Stimulated activated CD4-positive, alpha-beta T cell treated with anti-CD3 and anti-CD28 coated beads, Interleukin-1b, Interleukin-23, amount 100 ng/mL, for 1 hour (primary cell): ENCODE measurements at places on chromosomes 12 and 14.

- DNase-seq, result no peak
Measured at GRCh38 chr14:22551605-22551997, 37.4 kb downstream of the DAD1 start.

DNA sequence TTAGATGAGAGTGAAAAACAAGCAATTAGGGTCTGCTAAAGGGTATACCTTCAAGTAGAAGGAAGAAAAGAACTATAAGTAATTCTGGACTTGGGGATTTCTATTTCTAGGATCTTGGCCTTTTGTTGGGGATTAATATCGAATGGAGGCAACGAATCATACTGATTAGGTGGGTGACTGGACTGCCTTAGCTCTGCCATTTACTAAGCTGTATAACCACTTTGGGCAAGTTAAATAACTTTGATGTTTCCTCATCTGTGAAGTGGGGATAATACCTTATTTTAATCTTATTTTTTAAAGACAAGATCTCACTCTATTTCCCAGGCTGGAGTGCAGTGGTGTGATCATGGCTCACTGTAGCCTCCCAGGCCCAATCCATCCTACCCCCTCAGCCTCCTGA is 6.6 kb downstream of the IKBIP start:
- DNase-seq, result no peak

DNA sequence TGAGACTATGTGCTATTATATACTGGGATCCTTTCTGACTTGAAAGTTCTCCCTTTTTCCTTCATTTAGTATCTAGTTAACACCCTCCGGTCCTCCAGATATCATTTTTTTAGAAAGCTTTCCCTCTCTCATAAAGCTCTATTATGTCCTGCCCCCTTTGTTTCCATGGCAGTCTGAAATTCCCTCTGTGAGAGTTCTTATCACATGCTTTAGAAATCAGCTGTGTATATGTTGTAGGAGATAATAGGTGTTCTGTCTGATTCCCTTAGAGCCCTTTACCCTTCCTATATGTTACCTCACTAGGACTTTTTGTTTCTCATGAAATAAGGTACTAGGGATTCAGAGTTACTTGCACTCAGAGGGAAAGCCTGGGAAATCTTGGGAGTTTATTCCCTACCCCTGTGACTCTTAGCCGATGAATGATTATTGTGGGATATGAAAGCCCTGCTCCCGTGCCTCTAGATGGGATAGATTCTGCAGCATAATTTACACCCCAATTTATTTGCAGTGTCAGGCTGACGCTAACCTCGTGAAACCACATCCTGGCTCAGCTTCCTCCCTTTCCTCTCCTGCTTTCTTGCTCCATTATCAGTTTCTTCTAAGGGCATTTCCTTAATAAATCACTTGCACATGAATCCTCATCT is 448.4 kb downstream of the MDGA2 start:
- no peak for DNase-seq

DNA sequence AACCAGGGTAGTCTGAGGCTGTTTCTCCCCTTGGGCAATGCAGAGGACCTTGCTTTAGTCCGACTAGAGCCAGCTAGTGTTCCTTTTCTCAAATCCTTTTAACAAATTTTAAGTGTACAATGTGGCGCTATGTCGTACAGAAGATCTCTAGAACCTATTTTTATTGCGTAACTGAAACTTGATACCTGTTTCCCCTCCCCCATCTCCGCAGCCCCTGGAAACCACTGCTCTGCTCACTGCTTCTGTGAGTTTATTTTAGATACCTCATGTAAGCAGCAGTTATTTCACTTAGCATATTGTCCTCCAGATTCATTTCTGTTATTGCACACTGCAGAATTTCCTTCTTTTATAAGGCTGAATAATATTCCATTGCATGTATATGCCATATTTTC is 1092.3 kb downstream of the AACS start:
- DNase-seq, result no peak

- DNase-seq, result no peak
Measured at GRCh38 chr12:131943389-131943788, 6.4 kb upstream of the EP400 start.

DNA sequence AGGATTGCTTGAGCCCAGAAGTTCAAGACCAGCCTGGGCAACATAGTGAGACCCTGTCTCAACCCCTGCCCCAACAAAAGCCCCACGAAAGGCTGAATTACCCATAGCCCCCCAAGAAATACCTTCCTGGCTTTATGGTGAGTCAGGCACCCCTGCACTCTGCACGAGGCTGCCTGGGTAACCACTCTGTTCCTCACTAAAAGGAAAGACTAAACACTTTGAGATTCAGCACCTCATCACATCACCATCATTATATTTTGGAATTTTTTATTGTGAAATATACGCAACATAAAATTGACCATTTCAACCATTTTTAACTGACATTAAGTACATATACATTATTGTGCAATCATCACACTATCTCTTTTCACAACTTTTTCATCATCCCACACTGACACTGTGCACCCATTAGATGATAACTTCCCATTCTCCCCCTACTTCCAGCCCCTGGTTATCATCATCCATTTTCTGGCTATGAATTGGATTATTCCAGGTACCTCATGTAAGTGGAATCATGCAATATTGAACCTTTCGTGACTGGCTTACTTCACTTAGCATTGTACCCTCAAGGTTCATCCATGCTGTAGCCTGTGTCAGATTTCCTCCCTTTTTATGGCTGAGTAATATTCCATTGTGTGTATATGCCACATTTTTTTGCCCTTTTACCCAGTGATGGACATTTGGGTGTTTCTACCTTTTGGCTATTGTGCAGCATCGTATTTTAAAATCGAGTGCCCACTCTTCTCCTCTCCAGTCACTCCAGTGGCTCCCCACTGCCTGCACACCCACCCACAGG is 51.5 kb downstream of the TSPAN9 start:
- no peak for DNase-seq

- DNase-seq, result no peak
Measured at GRCh38 chr14:105880616-105881015, 354.2 kb downstream of the TMEM121 start.

- DNase-seq, result no peak
Measured at GRCh38 chr14:104373055-104373854, 206.3 kb upstream of the C14orf180 start.

DNA sequence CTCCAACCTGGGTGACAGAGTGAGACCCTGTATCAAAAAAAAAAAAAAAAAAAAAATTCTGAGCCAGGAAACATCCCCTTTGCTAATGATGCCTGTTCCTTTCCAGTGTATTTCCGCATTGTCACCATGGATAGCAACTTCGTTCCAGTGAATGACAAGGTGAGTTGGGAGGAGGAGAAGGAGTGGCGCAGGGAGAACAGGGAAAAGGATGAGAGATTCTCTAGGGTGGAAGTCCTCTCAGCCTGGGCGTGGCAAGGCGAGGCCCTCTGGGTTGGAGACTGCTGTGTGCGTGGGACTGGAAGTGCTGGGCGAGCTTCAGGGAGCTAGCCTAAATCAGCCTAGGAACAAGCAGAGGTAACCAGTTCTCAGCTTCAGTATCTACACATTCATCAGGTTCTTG is 7.2 kb downstream of the A2ML1 start:
- DNase-seq, result no peak

DNA sequence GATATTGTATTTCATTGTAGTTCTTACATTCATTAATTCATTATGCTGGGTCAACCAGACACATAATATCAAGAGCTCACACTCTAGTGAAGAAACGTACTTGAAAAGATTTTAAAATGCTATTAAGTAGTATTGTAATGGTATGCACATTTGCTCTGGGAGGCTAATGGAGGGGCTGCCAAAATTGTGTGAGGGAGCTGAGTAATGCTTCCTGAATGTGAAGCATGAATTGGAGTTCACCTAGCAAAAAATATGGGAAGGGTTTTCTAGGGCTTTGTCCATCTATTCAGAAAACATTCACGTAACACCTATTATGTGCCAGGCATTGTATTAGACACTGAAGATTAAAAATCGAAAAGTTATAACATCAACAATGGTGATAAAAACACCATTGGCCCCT is 403.8 kb upstream of the PDE3A start:
- no peak for DNase-seq

- no peak for DNase-seq
Measured at GRCh38 chr12:93783832-93784231, 106.7 kb downstream of the CRADD start.

DNA sequence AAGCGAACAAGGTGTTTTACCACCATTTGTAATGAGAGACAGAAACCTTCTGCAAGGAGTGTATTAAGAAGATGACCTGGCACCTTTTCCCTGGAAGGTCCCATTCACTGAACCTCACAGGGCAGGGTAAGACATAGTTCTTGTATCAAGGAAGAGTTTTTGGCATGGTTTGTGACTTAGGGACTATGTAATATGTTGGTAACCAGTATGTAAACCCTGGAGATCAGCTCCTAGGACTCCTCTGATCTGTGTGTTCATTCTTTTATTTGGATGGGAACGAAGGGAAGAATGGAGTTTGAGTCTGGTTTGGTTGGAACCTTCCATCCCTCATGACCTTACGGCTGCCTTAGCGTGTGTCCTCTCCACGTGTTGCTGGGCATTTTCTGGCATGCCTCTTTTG is 175.4 kb downstream of the CAND1 start:
- DNase-seq, result no peak

- DNase-seq, result no peak
Measured at GRCh38 chr14:45727133-45727532, 474.1 kb upstream of the MIS18BP1 start.

- DNase-seq, result no peak
Measured at GRCh38 chr12:42468921-42469320, 120.6 kb downstream of the PRICKLE1 start.

DNA sequence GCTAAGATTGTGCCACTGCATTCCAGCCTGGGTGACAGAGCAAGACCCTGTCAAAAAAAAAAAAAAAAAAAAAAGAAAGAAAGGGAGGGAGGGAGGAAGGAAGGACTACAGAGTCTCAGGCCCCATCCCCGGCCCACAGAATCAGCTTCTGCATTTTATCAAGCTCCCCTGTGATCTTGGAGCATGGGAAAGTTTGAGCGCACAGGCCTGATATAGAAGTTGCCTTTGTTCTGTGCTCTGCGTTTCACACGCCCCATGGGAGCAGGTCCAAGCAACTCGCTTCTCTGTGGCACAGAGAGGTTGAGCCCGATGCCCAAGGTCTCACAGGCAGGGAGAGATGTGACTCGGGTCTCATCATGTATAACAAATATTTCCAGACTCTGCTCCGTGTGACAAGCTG is 101.8 kb downstream of the PHETA1 start:
- DNase-seq, result no peak

DNA sequence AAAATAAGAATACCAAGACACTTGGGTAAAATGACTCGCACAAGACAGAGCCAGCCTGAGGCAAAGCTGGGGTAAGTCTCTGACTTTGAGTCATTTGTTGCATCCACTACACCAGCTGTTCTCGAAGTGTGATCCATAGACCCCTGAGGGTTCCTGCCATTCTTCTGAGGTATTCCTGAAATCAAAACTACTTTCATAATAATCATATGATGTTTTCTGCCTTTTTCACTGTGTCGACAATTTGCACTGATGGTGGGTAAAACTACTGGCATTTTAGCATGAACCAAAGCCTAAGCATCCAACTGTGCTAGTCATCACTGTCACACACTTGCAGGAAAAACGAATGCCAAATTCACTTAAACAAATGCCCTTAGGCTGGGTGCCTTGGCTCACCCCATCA is 135.5 kb upstream of the FUT8 start:
- no peak for DNase-seq
